ENCODE measurements at places on chromosomes 3 and 15. TPM values are rescaled to one million over a fixed set of nuclear protein-coding genes. Genes with fewer than 3 reads are reported as not detected.

The BNIP2 gene
- 149 TPM for total RNA-seq

The GOLGA6D gene
- total RNA-seq: not detected

The ANKRD63 gene
- total RNA-seq: not detected

The PLCH1 gene
- 0.11 TPM for total RNA-seq

The P2RY12 gene
- total RNA-seq: 0.12 TPM

The AGBL1 gene
- not detected for total RNA-seq

The FSIP1 gene
- 1.3 TPM for total RNA-seq

The CPLX3 gene
- total RNA-seq: not detected

The HTR3E gene
- not detected for total RNA-seq

The KIF15 gene
- 7.4 TPM for total RNA-seq

The TLR9 gene
- under 0.01 TPM for total RNA-seq
